Motor neuron (in vitro differentiated cells): ENCODE measurements at places on chromosomes 16 and 17. TPM values are rescaled to one million over a fixed set of nuclear protein-coding genes. Genes with fewer than 3 reads are reported as not detected.

The SERPINF2 gene
- total RNA-seq: 0.37 and 0.43 TPM in 2 replicates

The SLC5A2 gene
- 2.6 and 6.0 TPM in 2 replicates for total RNA-seq

The MAP2K6 gene
- 14.2 and 14.3 TPM in 2 replicates for total RNA-seq

The PRR29 gene
- total RNA-seq: 0.37 and 0.93 TPM in 2 replicates

The NACA2 gene
- 0.41 TPM in 1 of 2 replicates, not detected in the other for total RNA-seq

The ZPBP2 gene
- not detected in 2 replicates for total RNA-seq

The CDH8 gene
- total RNA-seq: 31.7 and 33.2 TPM in 2 replicates

The KRTAP2-1 gene
- not detected in 2 replicates for total RNA-seq

The MAPK8IP3 gene
- total RNA-seq: 64.8 and 66.7 TPM in 2 replicates

The DNASE1 gene
- total RNA-seq: 9.6 and 10.3 TPM in 2 replicates

- no peak for ATAC-seq
Measured at GRCh38 chr16:65622151-65622550, 500.3 kb upstream of the CDH11 start.

- no peak for ATAC-seq
Measured at GRCh38 chr17:4634976-4635375, 6.5 kb downstream of the ALOX15 start.

GRCh38 chr16:58789351-58789750 is 55.2 kb upstream of the GOT2 start:
- ATAC-seq: no peak

GRCh38 chr16:85171004-85171758 is 58.9 kb upstream of the CIBAR2 start:
- ATAC-seq: no peak

DNA sequence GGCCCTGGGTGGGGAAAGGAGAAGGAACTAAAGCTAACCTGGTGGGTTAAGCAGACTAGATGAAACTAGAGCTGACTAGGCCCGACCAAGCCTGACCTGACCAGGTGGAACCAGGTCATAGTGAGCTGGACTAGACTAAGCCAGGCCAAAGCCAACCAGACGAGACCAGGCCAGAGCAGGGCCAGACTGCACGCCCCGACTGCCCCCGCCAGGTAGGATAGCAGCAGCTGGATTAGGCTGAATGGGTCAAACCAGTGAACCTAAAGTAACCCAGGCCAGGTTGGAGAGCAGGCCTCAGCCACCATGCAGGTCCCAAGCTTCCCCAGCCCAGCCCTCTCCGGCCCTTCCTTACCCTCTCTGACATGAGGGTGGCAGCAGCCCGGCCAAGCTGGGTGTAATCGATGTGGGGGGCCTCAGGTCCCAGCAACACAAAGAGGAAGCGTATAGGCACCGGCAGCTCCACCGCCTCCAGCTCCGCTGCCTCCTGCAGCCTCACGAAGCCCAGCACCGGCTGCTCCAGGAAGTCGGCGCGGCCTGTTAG is 9.1 kb downstream of the SLC4A1 start:
- no peak for ATAC-seq

DNA sequence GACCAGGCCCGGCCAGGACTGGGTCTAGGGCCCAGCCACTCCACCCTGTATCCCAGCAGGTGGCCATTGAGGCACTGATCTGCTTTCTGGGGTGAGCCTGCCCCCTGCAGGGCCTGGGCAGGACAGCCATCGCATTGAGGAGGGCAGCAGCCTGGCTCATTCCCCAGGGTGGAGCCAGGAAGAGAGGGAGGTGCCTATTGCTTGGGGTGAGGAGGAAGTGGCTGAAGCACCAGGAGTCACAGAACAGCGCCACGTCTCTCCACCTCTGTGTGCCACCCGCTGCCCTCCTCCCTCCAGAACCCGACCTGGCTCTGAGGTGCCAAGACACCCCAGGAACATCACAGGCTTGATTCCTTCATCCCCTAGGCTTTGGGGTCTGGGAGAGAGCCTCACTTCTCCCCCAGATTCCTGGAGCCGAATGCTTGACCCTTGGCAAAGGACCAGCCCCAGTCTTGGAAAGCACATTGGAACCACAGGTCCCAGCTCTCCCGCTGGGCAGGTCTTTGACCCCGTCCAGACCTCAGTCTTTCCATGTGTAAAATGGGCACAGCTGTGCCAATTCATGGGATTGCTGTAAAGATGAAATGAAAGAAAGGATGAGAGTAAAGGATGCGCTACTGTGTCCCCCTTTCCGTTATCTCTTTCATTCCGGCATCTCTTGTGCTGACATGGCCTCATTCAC is 7.2 kb upstream of the KRT36 start:
- peak; percentile 66 for ATAC-seq

- ATAC-seq: no peak
Measured at GRCh38 chr16:57609541-57610401, 18.7 kb upstream of the ADGRG1 start.

DNA sequence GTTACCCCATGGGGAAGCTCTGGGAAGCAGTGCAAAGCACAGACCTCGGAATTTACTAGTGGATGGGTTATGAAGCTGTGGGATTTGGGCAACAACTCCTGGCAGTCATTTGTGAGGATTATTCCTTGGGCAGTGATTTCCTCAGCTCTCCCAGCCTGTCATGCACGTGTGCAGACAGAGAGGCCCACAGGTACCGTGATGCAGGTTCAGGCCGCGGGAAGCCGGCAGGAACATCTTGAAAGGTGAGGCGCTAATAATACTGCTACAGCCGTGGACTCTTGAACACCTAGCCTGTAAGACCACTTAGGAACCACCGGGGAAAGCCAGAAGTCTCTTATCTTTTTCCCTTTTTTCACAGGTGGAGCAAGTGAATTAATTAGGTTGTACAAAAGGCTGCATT is 80.2 kb upstream of the CPHXL start:
- ATAC-seq: no peak

GRCh38 chr17:16407911-16408588 is 7.3 kb upstream of the TRPV2 start:
- ATAC-seq: peak; percentile 45

DNA sequence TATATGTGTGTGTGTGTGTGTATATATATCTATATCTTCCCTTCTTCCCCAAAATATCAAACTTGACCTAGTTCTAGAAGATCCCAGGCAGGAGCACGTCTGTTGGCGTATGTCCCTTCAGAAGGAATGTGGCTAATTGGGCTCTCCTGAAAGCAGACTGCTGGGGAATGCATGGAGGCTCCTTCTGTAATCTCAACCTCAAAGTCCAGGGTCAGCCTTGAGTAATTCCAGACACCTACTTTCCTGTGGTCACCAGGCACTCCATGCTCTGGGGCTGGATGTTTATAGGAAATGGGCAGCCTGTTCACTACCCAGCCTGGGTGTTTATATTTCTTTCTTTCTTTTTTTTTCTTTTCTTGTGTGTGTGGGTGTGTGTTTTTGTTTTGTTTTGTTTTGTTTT is 13.4 kb downstream of the BCO1 start:
- ATAC-seq: no peak

DNA sequence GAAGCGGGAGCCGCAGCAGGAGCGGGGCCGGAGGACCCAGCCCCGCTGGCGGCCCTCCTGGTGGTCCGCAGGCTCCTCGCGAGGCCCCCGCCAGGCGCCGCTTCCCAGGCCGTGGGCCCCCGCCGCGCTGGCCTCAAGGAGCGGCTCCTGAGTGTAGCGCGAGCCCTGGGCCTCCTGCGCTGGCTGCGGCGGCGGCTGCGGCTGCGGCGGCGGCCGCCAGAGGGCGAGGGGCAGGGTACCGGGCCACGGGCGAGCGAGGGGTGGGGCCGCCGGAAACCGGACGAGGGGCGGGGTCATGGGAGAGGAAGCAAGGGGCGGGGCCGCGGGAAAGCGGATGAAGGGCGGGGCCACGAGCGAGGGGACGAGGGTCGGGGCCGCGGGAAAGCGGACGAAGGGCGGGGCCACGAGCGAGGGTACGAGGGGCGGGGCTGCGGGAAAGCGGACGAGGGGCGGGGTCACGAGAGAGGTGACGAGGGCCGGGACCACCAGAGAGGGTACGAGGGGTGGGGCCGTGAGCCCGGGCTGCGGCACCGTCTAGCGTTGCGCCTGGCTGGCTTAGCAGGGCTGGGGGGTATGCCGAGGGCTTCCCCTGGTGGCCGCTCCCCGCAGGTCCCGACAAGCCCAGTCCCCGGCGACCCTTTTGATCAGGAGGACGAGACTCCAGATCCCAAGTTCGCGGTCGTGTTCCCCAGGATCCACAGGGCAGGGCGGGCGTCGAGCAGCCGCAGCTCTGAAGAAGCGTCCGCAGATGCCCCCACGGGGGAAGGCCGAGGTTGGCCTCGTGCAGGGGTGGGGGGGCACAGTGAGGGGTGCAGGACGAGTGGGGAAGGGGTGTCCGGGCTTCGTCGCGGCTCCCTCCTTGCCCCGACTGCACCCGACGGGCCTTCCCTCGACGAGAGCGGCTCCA is 1.7 kb downstream of the MYO15B start:
- peak; percentile 90 for ATAC-seq

GRCh38 chr17:50588391-50589049 is 28.0 kb downstream of the CACNA1G start:
- peak; percentile 55 for ATAC-seq

GRCh38 chr17:13403982-13404946 is 197.5 kb downstream of the HS3ST3A1 start:
- no peak for ATAC-seq

GRCh38 chr16:90046971-90047713 is 27.9 kb upstream of the DBNDD1 start:
- ATAC-seq: peak; percentile 66

GRCh38 chr16:63613701-63614100 is 1508.2 kb downstream of the CDH11 start:
- ATAC-seq: no peak

GRCh38 chr16:69927056-69927757 is 23.9 kb upstream of the CLEC18A start:
- no peak for ATAC-seq

DNA sequence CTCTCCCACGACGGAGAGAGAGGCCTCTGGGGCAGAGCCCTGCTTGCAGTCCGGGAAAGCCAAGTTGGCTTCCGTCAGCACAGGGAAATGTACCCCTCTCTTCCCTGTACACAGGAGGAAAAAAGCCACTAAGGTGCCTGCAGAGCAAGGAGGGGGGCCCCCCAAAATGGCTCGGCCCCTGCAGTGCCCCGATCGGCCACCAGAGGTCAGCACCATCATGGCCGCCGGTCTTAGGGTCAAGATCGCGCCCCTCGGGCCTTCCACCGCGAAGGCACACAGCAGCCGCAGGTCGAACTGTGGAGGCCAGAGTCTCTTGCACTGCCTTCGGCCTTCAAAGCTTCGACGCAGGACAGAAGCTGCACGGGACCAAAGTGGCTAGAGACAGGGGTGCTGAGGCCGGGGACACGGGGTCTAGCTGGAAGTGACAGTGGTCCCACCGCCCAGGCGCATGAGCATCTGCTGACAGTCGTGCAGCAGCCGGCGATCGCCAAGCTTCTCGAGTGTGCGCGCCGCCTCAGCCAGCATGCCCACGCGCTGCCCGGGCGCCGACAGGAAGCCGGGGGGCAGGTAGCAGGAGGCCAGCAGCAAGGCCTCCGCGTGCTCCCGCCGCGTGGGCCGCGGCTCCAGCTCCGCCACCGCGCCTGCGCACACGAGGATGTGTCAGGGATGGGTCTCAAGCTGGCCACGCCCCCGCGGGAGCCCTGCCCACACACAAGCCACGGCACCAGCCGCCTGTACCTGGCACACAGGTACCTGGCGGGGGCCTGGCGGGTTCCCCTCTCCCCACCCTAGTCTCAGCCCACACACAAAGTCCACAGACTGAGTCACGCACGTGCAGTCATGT is 24.4 kb downstream of the SREBF1 start:
- ATAC-seq: peak; percentile 3

DNA sequence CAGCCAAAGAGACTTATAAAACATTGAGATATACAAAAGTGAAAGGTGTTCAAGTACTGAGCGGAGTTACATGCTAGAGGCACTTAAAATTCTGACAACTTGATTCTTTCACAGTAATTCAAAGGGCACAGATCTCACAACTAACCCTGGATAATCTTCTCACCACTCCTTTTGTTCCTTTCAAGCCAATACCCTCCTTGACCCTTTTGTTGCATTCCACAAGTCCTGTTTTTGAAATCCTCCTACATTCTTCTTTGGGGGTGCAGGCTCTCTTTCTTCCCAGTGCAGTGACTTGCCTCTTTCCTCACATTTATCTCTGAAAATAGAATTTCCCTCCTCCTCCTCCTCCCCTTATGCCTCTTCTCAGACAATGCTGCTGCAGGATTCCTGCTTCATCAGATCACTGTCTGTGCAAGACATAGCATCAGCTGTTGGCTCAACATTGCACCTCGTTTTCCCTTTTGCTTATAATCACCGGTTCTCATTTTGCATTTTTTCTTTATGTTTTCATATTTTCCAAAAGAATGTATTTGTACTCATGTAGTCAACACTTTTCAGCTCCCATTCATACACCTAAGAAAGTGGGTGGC is 199.3 kb downstream of the CDH8 start:
- ATAC-seq: peak; percentile 19

- ATAC-seq: no peak
Measured at GRCh38 chr17:58996968-58997367, 109.7 kb downstream of the TRIM37 start.

DNA sequence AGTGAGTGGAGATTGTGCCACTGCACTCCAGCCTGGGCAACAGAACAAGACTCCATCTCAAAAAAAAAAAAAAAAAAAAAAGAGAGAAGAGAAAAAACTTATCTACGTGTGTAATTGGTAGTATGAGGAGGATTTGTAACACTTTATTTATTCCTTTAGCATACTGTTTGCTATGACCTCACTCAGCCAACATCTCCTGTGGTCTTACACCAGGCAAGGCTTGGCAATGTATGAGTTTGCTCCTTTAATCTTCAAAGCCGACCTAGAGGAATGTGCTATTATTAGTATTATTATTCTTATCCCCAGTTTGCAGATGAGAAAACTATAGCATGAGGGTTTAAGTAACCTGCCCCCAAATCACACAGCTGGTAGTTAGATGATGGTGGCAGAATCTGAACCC is 35.8 kb upstream of the HAPSTR1 start:
- ATAC-seq: no peak

- ATAC-seq: no peak
Measured at GRCh38 chr17:4751932-4752331, 12.2 kb upstream of the CXCL16 start.

GRCh38 chr16:81532491-81533174 is 88.0 kb downstream of the CMIP start:
- ATAC-seq: no peak
